Type B pancreatic cell (in vitro differentiated cells): ENCODE measurements at places on chromosomes 5 and 9. TPM values are rescaled to one million over a fixed set of nuclear protein-coding genes. Genes with fewer than 3 reads are reported as not detected.

GRCh38 chr9:113822315-113822714 lies 53.8 kb upstream of the ZNF618 start:
- no peaks in the 10 kb centered on the region for H3K36me3 ChIP-seq
- H3K4me1 ChIP-seq, result no peaks in the 10 kb centered on the region
- H3K27me3 ChIP-seq, result peaks cover 15% of the 10 kb centered on the region
- H3K4me3 ChIP-seq, result no peak overlapping the region
- DNase-seq, result no peak
- no peak overlapping the region for H3K27ac ChIP-seq

DNA sequence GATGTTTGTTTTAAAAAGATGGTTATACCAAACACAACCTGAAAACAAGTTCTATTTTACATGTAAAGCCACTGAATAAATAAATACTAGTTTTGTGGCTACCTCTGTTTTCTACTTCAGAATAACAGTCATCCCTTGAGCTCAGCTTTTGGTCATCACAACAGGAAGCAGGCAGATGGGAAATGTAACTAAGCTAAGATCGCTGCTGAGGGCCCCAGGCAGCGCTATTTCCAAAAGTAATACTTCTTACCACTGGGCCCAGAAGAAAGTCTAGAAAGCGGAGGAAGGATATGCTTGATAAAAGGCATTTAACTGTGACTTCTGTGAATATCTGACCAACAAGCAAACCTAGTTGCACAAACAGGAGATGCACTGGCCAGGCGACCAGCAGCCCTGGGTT lies 61.4 kb downstream of the SERINC5 start:
- no peak overlapping the region for H3K4me3 ChIP-seq
- H3K4me1 ChIP-seq, result peaks cover 42% of the 10 kb centered on the region
- peaks cover 21% of the 10 kb centered on the region for H3K36me3 ChIP-seq
- no peak overlapping the region for H3K27ac ChIP-seq

GRCh38 chr5:62533597-62533996 lies 45.0 kb upstream of the LRRC70 start:
- H3K4me1 ChIP-seq, result peaks cover 4% of the 10 kb centered on the region
- no peak overlapping the region for H3K4me3 ChIP-seq
- DNase-seq, result no peak
- H3K27ac ChIP-seq, result no peak overlapping the region
- H3K36me3 ChIP-seq, result peaks cover 13% of the 10 kb centered on the region

DNA sequence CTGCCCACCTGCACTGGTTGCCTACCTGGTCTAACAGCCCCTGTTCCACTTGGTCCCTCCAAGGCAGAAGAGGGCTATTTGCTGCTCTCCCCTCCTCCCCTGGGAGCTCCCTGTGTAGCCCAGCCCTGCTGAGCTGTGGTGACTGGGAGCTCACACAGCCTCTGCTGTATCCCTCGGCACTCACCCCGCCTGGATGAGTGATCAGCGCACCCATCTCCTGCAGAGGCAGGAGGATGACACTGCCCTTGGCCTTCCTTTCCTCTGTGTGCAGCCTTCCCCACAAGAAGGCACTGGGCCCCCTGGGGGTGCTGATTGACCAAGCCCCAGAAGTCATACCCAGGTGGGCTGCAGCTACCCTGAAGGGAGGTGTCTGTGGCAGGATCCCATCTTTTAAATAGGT lies 134.2 kb downstream of the ADAMTS2 start:
- DNase-seq, result no peak
- no peaks in the 10 kb centered on the region for H3K4me1 ChIP-seq
- no peaks in the 10 kb centered on the region for H3K27me3 ChIP-seq

GRCh38 chr9:82940376-82940775 lies 122.6 kb downstream of the RASEF start:
- no peaks in the 10 kb centered on the region for H3K36me3 ChIP-seq
- no peak overlapping the region for H3K4me3 ChIP-seq
- peaks cover 4% of the 10 kb centered on the region for H3K27me3 ChIP-seq

- H3K27ac ChIP-seq, result no peak overlapping the region
- DNase-seq, result peak; percentile 45
- H3K4me1 ChIP-seq, result no peaks in the 10 kb centered on the region
- no peak overlapping the region for H3K4me3 ChIP-seq
- H3K27me3 ChIP-seq, result no peaks in the 10 kb centered on the region
Measured at GRCh38 chr9:138077898-138078540, 200.4 kb downstream of the CACNA1B start.

- H3K27me3 ChIP-seq, result no peaks in the 10 kb centered on the region
- no peaks in the 10 kb centered on the region for H3K36me3 ChIP-seq
- H3K4me3 ChIP-seq, result no peak overlapping the region
- no peak overlapping the region for H3K27ac ChIP-seq
- H3K4me1 ChIP-seq, result no peaks in the 10 kb centered on the region
Measured at GRCh38 chr9:98465799-98466198, 210.3 kb upstream of the TBC1D2 start.

GRCh38 chr5:132296412-132297016 lies 2.3 kb downstream of the SLC22A4 start:
- peaks cover 16% of the 10 kb centered on the region for H3K27me3 ChIP-seq
- no peak overlapping the region for H3K27ac ChIP-seq
- peak overlapping the region; percentile 71 for H3K4me3 ChIP-seq
- H3K4me1 ChIP-seq, result peaks cover 21% of the 10 kb centered on the region
- H3K36me3 ChIP-seq, result no peaks in the 10 kb centered on the region
- no peak for DNase-seq

GRCh38 chr5:136032564-136032963 lies 3.8 kb downstream of the TGFBI start:
- H3K4me3 ChIP-seq, result no peak overlapping the region
- peaks cover 63% of the 10 kb centered on the region for H3K27me3 ChIP-seq
- no peak overlapping the region for H3K27ac ChIP-seq
- H3K36me3 ChIP-seq, result peaks cover 22% of the 10 kb centered on the region
- no peak for DNase-seq

- H3K27ac ChIP-seq, result peak overlapping the region; percentile 18
- no peak for DNase-seq
- no peak overlapping the region for H3K4me3 ChIP-seq
- H3K4me1 ChIP-seq, result peaks cover 28% of the 10 kb centered on the region
- peaks cover 37% of the 10 kb centered on the region for H3K36me3 ChIP-seq
Measured at GRCh38 chr9:134666208-134666607, 24.6 kb downstream of the COL5A1 start.

- peaks cover 12% of the 10 kb centered on the region for H3K4me1 ChIP-seq
- H3K27me3 ChIP-seq, result no peaks in the 10 kb centered on the region
- no peaks in the 10 kb centered on the region for H3K36me3 ChIP-seq
- H3K27ac ChIP-seq, result no peak overlapping the region
- no peak for DNase-seq
Measured at GRCh38 chr5:38317868-38318267, 59.5 kb downstream of the EGFLAM start.

- peak overlapping the region; percentile 88 for H3K4me3 ChIP-seq
- no peaks in the 10 kb centered on the region for H3K36me3 ChIP-seq
- DNase-seq, result no peak
- peaks cover 47% of the 10 kb centered on the region for H3K27me3 ChIP-seq
- peaks cover 12% of the 10 kb centered on the region for H3K4me1 ChIP-seq
Measured at GRCh38 chr9:23850242-23850689, 24.2 kb upstream of the ELAVL2 start.

DNA sequence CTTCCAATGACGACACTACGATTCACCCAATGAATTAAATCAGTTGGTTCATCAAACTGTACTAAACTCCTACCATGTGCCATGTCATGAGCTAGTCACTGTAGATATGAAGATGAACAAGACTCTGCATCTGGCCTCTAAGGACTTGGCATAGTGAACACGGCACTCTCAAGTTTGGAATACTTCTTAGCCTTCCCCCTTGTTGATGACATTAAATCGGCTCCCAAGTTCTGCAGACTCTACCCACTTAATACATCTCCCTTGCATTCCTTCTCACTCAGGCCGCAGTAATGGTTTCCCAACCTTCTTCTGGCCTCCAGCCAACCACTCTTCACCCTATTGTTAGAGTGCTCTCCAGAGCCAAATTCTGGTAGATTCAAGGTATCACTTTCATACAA lies 184.7 kb downstream of the MAPKAP1 start:
- H3K4me3 ChIP-seq, result no peak overlapping the region
- H3K27me3 ChIP-seq, result no peaks in the 10 kb centered on the region
- peaks cover 23% of the 10 kb centered on the region for H3K4me1 ChIP-seq
- no peak overlapping the region for H3K27ac ChIP-seq
- no peak for DNase-seq
- H3K36me3 ChIP-seq, result peaks cover 7% of the 10 kb centered on the region

DNA sequence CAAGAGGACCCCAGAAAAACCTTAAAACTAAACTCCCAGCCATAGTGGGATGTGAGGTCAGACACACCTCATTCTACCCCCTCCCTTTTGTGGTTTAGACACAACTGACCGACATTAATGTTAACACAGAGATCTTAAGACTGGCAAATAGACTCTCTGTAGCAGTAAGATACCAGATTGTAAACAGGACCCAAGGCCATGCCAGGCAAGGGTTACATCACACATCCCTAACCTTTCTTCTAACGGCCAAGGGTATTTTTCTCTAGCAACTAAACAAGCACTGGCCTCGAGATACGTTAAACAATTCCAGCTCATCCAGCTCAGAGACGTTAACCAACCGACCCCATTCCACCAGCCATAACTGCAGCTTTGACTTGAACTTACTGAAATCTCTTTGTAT lies 38.8 kb downstream of the NSUN2 start:
- H3K36me3 ChIP-seq, result peaks cover 20% of the 10 kb centered on the region
- H3K4me3 ChIP-seq, result no peak overlapping the region
- H3K27ac ChIP-seq, result no peak overlapping the region

DNA sequence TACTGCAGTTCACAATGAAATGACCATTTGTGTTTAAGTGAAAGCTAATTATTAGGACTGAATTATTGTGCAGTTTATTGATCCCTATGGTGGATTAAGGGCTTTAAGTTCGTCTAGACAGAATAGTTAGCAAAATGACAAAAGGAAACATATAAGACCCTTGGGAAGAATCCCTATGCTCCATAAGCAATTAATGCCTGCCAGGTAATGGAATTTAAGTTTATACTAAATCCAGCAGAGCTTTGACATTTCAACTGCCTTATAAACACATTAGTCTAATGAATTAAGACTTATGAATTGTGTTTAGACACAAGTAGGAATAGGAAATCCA lies 640.0 kb upstream of the ARRDC3 start:
- no peak overlapping the region for H3K4me3 ChIP-seq
- H3K36me3 ChIP-seq, result no peaks in the 10 kb centered on the region
- H3K27ac ChIP-seq, result no peak overlapping the region

DNA sequence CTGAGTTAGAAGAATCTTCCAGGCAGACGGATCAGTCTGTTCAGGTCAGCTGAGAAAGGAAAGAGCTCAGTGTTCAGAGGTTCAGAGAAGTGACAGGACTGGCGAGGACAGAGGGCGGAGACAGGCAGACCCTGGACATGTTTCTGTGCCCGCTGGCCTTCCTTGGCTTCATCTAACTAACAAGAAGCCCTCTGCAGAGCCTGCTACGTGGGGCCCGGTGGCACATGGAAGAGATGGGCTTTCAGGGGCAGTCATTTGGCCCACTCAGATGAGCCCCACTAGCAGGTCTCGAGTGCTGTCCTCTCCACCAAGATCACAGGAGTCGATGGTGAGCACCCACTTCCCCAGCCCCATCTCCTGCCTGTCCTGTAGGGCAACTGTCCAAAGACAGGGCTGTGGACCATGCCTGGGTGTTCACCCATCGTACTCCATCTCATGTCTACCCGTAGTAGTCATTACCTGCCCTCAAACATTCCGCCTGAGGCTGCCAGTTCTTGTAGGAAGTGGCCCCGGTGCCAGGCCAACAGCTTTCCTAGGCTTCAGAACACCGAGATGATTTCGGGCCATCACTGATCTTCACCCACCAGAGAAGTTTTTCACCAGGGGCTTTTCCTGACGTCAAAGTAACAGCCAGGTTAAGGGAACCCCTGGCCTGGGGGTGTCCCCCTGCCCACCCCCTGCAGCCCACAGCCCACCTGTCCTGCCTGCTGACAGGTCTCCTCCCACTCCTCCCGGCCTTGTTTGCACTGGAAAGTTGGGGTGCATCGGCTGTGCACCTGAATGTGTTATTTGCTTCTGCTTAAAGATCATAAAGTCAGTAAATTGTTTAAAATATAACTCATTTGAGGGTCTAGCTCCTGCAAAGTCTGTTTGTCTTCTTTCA lies 14.0 kb downstream of the IRX2 start:
- peak overlapping the region; percentile 41 for H3K4me3 ChIP-seq
- peak; percentile 40 for DNase-seq
- H3K36me3 ChIP-seq, result peaks cover 9% of the 10 kb centered on the region
- H3K27me3 ChIP-seq, result peaks cover 72% of the 10 kb centered on the region
- peaks cover 13% of the 10 kb centered on the region for H3K4me1 ChIP-seq
- H3K27ac ChIP-seq, result no peak overlapping the region

DNA sequence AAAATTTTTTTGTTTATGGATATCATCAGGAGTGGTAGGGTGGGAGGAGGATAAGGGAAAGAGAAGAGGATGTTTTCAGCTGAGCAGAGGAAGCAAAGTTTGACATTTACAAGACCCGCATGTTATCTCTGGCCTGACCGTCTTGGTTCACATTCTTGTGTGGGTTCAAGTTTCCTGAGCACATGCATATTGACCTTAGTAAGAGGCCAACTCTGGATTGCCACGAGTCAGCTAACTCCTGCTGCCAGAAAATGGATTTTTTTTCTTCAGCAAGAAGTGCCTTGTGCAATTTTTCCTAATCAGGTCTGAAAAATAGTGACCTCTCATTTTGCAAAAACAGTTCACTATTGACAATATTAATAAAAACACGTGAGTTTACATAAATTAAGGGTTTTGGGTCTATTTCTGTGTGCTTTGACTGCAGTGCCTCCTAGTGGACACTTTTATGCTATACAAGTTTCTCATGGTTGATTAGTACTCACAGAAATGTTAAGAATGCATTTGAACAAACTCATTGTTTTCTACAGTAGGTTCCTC lies 27.1 kb upstream of the BASP1 start:
- peaks cover 22% of the 10 kb centered on the region for H3K4me1 ChIP-seq
- no peak for DNase-seq
- H3K4me3 ChIP-seq, result peak overlapping the region; percentile 27
- peak overlapping the region; percentile 55 for H3K27ac ChIP-seq
- no peaks in the 10 kb centered on the region for H3K27me3 ChIP-seq

The SLC1A3 gene
- total RNA-seq, result 15.3 and 93.2 TPM in 2 replicates

The SPTAN1 gene
- total RNA-seq, result 267 and 270 TPM in 2 replicates

The INSYN2B gene
- 1.5 TPM in 1 of 2 replicates, not detected in the other for total RNA-seq

The CCNI2 gene
- total RNA-seq, result 0.76 and 1.4 TPM in 2 replicates

The ZNF169 gene
- 2.4 and 6.6 TPM in 2 replicates for total RNA-seq

The AGXT2 gene
- total RNA-seq, result not detected in 2 replicates

The F2RL2 gene
- total RNA-seq, result 0.29 and 5.1 TPM in 2 replicates

The ENTPD2 gene
- 3.3 and 6.4 TPM in 2 replicates for total RNA-seq

The PNPLA7 gene
- 2.5 and 3.1 TPM in 2 replicates for total RNA-seq

The VDAC1 gene
- 186 and 219 TPM in 2 replicates for total RNA-seq

The CKMT2 gene
- total RNA-seq, result 4.3 and 10.4 TPM in 2 replicates

The PLPP6 gene
- total RNA-seq, result 12.2 and 19.5 TPM in 2 replicates

The DDX46 gene
- total RNA-seq, result 46.0 and 66.3 TPM in 2 replicates

The PSAT1 gene
- 68.9 and 74.2 TPM in 2 replicates for total RNA-seq
